Small intestine (tissue), 16 donors: ENCODE measurements at places on chromosomes 12 and 14.

- peak; percentile 81 for DNase-seq
These were observed 113.0 kb downstream of the ZFP36L1 start for GRCh38 chr14:68679746-68680467.

- no peak for DNase-seq
These were observed 21.5 kb downstream of the SCARB1 start for GRCh38 chr12:124842073-124842749.

DNA sequence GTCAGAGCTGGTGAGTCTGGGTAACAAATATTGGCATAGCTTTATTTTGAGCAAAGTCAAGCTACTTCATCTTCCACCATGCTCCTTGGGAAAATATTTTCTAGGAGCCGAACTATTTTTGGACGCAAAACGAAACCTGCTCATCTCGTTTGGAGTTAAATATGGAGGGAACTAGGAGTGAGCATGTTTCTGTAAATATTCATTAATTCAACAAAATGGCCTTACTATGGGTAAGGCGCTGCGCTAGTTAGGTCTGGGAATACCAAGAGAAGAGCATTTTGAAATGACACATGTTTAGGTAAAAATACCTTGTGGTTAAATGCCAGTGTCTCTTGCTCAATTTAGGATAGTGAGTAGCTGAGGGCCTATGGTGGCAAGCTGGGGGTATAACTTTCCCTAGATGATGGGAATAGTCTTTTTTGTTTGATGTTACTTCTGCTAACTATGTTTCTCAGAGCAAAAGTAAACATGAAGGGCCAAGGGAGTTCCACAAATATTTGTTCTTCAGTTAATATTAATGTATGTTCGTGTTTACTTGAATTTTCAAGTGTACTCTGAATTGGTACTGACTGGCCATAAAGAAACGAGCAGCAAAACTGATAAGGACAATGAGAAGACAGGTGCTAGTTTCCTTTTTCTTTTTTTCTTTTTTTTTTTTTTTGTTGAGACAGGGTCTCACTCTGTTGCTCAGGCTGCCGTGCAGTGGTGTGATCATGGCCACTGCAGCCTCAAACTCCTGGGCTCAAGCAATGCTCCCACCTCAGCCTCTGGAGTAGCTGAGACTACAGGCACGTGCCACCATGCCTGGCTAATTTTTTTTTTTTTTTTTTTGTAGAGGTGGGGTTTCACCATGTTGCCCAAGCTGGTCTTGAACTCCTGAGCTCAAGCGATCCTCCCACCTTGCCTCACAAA lies 77.7 kb downstream of the MAP1LC3B2 start:
- DNase-seq: peak; percentile 46

DNA sequence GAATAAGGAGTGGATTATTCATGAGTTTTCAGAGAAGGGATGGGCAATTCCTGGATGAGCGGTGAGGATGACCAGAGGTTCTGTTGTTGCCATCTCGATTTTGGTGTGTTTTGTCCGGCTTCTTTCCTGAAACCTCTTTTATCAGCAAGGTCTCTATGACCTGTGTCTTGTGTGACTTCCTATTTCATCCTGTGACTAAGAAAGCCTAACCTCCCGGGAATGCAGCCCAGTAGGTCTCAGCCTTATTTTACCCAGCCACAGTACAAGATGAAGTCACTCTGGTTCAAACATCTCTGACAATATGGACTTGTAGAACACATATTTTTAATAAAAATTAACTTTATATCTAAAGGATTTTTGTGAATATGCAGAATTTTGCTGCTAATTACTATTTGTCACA lies 716.4 kb downstream of the FSCB start:
- no peak for DNase-seq

GRCh38 chr12:101361455-101361854 lies 46.1 kb downstream of the ARL1 start:
- DNase-seq: no peak

GRCh38 chr12:129483111-129483893 lies 420.5 kb downstream of the TMEM132D start:
- DNase-seq: no peak
